Inflammatory macrophage (primary cell): ENCODE measurements at places on chromosomes 5 and 9.

DNA sequence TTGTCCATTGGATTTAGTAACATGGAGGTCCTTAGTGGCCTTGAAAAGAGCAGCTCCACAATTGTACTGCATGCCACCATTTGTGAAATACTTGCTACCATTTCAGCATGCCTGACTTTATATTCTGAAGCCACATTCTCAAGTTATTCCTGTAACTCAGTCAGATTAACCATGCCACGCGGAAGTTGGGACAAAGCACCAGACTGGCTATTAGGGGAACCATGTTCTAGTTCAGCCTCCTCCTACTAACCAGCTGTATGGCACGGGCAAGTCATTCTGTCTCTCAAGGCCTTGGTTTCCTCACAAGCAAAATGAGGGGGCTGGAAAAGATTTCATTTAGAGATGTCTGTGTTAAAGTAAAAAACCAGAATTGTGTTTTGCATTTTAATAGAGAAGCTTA is 418.0 kb downstream of the PLK2 start:
- no peak for DNase-seq

DNA sequence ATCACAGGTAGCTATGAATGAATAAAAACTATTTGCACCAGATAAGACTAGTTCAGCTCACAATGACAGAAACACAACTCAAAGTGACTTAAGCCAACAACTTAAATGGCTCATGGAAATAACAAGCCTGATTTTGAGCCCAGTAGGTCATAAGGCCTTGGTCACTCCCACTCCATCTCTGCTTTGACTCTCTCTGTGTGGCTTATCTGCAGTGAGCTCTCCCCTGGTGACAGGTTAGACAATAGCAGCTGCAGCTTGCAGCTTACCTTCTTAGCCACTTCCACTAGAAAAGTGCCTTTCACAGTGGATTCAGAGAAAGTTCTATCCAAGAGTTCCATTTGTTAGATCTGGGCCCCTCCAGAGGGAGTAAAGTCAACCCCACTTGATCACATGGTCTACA is 315.7 kb downstream of the RAB3C start:
- no peak for DNase-seq

- peak; percentile 32 for DNase-seq
These were observed 48.5 kb downstream of the PLGRKT start for GRCh38 chr9:5389109-5389732.

GRCh38 chr5:112693301-112693700 is 44.4 kb upstream of the APC start:
- no peak for DNase-seq

- DNase-seq, result no peak
These were observed 193.6 kb upstream of the VCAN start for GRCh38 chr5:83277953-83278352.

GRCh38 chr5:159451197-159452052 is 121.1 kb upstream of the IL12B start:
- no peak for DNase-seq

DNA sequence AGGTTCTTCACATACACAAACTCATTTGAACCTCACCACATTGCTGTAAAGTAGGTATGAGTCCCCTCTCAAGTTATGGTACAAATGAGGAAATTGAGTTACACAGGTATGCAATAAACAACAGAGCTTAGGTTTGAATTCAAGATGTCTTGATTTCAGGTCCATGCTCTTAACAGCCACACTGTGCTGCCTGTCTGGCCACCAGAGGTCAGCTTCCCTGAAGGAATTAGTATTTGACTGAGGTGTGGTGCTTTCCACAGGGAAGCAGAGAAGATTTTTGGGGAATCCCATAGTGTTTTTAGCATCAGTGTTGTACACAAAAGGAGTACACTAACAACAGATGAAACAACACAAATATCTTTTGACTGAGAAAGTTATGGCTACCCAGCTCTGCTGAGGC is 94.4 kb upstream of the ITGA1 start:
- DNase-seq, result no peak

DNA sequence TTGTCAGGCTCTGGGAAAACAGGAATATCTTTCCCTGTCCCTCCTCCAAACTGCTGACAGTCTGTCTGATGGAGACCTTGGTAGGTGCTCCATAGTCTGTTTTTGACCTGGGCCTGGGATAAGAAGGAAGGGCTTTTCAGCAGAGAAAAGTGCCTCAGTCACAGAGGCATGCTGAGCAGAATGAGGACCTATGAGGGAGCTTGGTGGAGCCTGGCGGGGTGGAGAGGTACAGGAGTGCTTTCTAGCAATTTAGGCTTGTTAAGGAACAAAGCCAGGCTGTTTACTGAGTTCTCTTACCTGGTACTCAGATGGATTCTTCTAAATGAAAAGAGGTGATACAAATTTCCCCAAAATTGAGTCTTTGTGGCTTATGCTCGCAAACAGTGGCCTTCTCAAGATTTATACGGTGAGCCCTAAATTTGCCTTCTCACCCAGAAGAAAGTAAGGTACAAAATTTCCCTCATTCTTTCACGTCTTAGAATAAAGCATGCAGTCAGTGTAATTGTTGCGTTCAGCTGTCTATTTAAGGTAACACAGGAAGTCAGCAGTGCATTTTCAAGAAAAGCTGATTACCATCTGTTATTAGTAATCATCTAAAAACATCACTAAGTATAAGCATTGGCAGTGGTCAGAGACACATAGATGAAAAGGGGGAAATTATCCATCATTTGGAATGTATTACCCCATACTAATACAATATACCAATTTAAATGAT is 28.6 kb upstream of the IL13 start:
- no peak for DNase-seq

DNA sequence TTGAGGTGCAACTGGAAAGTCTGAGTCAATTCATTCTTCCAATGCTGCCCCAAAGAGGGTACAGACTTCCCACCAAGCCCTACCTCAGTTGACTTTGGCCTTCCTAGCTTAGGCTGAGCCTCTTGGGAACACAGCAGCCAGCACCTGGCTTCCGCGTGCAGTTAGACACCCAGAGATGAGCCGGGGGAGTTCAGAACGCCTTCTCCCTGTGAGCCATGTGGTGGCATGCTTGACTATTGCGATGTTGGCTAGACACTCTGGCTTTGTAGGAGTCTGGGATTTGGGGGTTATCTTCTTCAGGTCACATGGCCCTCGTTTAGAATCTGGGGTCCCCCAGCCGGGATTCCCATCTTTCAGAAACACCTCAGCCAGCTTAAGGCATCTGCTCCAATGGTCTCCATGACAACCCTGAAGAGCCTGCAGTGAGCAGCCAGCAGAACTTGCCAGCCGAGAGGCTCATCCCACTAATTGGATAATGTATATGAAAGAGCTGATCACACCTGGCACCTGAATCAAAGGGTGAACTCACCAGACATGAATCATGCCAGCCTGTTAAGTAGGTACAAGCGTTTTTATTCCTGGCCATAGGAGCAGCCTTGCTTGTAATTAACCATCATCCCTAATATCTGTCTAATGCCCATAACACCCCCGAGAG is 167.5 kb downstream of the SYK start:
- DNase-seq, result no peak

DNA sequence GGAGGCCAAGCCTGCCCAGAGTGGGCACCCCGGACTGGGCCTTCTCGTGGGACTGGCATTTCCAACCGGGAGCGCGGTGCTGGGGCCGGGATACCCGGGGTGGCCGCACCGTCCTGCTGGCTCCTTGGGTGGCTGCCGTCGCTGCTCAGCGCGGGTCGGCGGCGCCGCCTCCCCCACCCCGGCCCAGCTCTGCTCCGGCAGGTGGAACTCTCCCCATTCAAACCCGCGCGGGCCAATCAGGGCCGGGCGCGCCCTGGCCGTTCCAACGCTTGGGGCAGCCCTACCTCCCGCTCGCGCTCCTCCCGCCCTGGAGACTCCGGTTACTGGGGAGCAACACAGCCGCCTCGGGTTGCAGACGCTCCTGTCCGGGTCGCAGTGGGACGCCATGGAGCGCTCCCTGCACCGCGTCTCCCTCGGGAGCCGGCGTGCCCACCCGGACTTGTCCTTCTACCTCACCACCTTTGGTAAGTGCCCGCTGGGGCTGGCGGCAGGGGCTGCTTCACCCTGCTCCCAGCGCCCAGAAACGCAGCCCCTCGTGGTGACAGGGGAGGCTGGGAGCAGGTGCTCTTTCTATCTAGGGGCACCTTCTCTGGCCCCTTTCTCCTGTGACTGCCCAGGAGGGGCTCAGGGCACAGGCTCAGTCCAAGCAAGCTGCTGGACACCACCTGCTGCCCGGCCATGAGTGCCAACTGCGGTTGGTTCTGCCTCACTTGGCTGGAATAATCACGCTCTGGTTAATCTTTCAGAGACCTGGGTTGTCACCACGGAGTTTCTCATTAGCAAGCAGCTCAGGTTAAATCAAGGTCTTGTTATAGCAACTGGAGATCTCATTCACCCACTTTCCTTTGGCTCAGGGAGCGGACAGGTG is at the start of gene RGS3:
Gene RGS3 (plus strand): TSS at position 310 of the 868 bp plus-strand sequence. CDS start 76 bp downstream, at position 386.
- no peak for DNase-seq

GRCh38 chr5:43312699-43313034 is 545 bp downstream of the HMGCS1 start:
- DNase-seq, result peak; percentile 27

DNA sequence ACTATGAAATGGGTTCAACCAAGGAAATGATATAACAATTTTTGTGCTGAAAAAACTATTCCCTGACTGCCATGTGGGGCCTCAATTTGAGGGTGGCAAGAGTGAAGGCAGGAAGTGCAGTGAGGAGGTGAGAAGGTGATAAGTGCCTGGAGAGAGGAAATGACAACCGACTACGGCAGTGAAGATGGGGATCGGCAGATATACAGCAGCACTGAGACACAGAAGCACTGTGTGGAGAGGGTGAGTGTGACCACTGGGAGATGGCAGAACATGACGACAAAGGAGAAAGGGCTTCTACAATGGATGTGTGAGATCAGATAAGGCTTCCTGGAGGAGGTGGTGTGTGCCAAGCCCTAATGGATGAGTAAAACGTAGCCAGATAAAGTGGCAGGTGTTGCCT is 271.8 kb downstream of the TRIM32 start:
- DNase-seq, result no peak

GRCh38 chr5:155293605-155294178 is 280.1 kb downstream of the KIF4B start:
- no peak for DNase-seq

DNA sequence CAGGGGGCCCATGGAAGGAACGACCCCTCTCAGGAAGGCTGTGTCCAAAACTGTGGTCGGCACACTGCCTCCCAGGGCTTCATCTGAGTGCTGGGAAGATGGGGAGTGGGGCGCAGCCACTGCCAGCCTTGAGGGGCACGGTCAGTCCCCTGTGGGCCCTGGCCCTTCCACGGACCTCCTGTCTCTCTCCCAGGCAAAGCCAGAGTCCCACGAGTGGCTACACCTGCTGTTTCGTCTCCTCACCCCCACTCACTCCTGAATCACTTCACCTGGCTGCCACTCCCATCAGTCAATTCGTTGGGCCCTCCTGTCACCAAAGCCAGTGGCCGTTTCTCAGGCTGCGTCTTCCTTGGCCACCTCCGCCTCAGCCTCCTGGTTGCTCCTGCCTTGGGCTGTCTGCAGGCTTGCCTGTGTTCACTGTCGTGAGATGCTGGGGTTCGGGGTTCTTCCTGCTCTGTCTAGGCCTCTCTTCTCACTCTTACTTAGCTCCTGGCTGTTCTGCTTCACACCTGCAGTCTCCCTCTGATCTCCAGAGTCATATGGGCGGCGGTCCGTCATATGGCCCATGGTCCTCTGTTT is 58.8 kb upstream of the RNF130 start:
- no peak for DNase-seq

- DNase-seq, result no peak
These were observed 37.7 kb downstream of the PCDHAC2 start for GRCh38 chr5:141003791-141004611.

- no peak for DNase-seq
These were observed 7.8 kb upstream of the GPX8 start for GRCh38 chr5:55151923-55152842.

- no peak for DNase-seq
These were observed 6.7 kb downstream of the EBF1 start for GRCh38 chr5:159092972-159093371.

- DNase-seq, result no peak
These were observed 49.9 kb downstream of the JMY start for GRCh38 chr5:79285833-79286232.

GRCh38 chr9:15116130-15116580 is 190.9 kb downstream of the TTC39B start:
- DNase-seq, result no peak

DNA sequence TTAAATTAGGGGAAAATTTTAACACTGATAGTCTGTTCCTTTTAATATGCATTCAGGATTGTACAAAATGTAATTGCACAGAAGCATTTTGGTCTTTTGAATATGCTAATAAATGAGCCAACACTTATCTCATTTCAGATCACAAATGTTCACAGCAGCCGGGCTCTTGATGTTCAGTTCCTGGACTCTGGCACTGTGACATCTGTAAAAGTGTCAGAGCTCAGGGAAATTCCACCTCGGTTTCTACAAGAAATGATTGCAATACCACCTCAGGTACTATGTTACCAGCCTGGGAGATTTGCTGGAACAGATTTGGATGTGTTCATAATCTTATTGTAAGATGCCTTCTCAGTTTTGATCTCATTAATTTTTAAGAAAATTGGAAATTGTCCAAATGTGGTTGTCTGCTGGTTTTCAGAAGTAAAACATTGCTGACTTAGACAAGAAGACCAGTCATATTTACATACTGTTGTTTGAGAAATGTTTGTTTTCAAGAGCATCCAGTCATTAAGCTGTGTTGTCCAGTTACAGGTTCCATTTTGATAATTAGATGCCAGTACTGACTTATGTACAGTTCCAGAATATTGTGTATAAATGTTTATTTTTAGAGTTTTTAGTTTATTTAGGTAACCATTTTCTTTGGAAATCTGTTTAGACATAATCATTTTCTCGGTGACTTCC is 23.0 kb upstream of the TMOD1 start:
- no peak for DNase-seq

GRCh38 chr5:42642006-42642405 is 114.6 kb upstream of the CCDC152 start:
- DNase-seq, result no peak

GRCh38 chr9:13083963-13084528 is 195.4 kb downstream of the MPDZ start:
- DNase-seq, result no peak

DNA sequence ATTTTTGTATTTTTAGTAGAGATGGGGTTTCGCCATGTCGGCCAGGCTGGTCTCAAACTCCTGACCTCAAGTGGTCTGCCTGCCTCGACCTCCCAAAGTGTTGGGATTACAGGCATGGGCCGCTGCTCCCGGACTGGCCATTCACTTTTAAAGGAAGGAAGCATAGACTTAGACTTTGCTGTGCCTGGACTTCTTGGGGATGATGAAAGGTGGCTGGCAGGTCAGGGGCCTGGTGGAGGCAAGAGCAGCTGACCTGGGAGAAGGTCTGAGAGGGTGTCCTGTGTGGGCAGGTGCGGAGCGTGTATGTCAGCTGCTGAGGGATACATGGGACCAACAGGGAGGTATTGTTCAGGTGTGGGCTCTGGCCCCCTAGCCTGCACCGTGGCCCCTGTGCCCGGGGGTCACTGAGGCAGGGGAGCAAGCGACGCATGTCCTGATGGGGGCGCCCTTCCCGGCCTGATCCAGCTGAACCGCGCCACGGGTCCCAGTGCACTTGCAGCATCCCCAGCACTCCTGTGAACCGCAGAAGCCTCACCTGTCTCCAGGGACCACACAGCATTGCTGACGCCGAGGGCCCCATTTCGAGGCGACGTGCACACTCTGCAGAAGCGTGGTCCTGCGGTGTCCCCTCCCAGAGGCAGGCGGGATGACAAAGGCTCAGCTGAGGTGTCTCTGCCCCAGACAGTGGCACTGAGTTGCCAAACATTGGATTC is 23.1 kb downstream of the NDUFS6 start:
- no peak for DNase-seq
